HAP-1 (cell line): ENCODE measurements at places on chromosomes 4 and X.

DNA sequence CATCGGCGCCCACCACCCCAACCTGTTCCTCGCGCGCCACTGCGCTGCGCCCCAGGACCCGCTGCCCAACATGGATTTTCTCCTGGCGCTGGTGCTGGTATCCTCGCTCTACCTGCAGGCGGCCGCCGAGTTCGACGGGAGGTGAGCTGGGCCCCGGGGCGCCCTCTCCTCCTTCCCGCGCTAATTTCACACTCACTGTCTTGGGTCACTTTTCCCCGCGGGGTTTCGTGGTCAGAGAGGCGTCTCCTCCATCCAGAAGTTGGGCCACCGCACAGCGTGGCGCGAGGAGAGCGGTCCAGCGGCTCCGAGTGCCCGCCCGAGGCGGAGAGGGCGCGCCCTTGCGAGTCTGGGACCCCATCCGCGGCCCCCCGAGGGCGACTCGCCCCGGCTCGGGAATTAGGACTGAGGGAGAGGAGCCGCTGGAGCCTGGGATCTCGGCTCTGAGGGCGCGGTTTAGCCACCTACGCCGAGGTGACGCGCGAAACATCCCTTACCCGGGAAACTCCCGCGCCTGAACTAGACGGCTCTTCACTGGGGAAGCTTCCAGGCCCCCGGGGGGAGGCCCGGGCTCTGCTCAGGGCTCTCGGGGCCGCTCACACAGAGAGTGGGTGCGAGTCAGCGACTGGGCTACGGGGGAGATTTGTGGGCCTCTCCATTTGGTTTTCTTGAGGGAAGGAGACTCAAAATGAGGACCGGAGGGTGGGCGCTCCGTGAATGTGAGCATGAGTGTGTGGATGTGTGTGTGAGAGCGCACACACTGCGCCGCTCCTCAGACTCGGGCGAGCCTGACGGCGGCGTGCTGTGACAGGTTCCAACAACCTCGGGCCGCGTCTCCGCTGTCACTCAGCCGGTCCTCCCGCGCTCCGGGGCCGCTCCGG, 551 bp downstream of the NPNT start:
- DNase-seq, result peak; percentile 59

DNA sequence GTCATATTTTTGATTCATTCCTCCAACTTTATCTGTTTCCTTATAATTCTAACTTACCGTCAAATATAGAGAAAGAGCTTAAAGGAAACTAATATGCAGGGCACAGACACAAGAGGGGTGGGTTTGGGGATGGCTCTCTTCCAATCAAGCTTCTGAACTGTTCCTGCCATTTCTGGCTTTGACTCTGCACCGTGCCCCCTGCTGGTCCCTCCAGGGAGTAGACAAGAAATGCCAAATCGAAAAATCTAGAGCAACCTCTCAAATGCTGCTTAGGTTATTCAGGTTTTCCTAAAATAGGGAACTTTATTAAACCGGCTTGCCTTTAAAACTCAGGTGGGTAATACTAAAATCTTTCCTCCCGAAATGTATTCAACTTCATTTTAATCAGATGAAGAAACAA, 39.8 kb upstream of the VCX3A start:
- DNase-seq, result no peak

DNA sequence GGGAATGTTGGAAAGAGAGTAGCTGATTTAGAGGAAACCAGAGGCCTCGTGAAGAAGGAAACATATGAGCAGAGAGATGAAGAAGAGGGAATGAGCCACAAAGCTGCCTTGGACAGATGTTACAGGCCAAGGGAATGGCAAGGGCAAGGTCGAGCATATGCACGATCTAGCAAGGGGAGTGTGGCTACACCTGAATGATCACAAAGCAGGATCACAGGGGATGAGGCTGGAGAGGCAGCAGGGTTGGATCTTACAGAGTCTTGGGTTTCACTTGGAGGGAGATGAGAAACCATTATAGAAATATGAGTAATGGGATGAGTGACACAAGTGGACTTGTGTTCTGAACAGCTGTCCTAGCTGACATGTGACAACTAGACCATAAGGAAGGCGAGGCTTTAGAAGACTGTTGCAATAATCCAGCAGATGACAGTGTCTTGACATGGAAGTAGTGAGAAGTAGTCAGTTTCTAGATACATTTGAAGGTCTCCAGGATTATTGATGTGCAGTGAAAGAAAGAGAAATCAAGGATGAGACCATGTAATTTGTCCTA, 58.7 kb downstream of the RASGEF1B start:
- no peak for DNase-seq

DNA sequence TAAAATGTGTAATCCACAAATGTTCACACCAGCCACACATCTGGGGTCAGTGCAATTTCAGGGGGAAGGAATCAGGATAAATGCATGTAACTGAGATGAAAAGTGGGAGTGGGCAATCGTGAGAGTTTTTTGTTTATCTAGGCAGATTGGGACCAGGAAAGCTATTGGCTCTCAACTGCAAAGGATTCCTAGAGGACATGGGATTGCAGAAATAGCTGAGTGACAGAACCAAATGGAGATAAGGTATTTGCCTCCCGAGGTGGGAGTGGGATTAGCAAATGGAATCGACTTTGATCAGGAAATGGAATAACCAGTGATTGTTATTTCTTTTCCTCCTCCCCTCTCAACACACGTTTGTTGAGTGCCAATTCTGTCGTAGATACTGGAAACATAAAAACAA, 38.9 kb upstream of the GJB1 start:
- DNase-seq, result no peak
